Inflammatory macrophage (primary cell): ENCODE measurements at places on chromosomes 2 and 18.

GRCh38 chr2:175976391-175977157 lies 25.5 kb downstream of the LNPK start:
- no peak for DNase-seq

DNA sequence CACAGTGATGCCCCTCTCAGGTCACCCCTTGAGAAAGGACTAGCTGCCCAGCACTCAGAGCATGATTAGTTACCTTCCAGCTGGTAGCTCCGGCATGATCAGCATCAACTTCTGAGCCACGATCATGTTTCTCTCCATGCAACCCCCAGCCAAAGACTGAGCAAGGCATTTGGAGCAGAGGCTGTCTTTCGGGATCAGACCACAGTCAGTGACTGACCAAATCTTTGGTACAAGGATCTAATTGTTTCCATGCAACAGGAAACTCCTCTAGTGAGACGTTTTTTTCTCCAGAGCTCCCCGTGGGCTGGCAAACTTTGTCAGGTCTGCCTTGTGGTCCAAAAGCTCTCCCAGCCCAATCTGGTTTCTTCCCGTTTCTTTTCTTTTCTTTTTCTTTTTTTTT lies 244.3 kb downstream of the METTL4 start:
- no peak for DNase-seq

GRCh38 chr2:134758633-134759032 lies 39.8 kb upstream of the TMEM163 start:
- DNase-seq: peak; percentile 69

- DNase-seq: no peak
These were observed 21.0 kb downstream of the TCF7L1 start for GRCh38 chr2:85154048-85154753.

DNA sequence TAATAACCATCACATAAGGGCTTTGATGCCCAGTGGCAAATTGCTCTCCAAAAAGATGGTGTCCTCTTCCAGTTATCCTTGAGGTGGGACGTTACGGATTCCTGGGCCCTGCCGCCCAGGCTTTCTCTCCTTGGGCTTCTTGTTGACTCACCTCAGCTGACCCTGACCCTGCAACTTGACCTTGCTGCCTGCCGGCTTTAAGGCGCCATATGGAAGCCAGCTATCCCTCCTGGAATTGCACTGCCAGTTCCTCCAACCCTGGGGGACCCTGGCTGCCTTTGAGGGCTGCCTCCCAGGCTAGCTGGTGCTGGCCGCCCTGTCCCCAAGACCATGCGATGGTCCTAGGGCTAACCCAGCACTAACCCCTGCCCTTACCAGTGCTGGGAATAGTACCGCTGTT lies 28.3 kb upstream of the B3GNT7 start:
- DNase-seq: no peak

DNA sequence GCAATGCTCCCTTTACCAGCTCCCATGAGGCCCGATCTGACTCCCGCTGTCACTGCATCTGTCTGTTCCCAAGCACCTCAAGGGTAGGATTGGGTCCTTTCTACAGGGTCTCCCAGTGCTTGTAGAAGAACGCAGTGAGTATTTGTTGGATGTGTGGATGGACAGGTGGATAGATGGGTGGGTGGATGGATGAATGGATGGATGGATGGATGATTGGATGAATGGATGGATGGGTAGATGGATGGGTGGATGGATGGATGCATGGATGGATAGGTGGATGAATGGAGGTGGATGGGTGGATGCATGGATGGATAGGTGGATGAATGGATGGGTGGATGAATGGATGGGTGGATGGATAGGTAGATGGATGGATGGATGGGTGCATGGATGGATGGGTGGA lies 91.6 kb downstream of the HS1BP3 start:
- DNase-seq: no peak

- no peak for DNase-seq
These were observed 29.3 kb downstream of the COLEC11 start for GRCh38 chr2:3624059-3624794.

DNA sequence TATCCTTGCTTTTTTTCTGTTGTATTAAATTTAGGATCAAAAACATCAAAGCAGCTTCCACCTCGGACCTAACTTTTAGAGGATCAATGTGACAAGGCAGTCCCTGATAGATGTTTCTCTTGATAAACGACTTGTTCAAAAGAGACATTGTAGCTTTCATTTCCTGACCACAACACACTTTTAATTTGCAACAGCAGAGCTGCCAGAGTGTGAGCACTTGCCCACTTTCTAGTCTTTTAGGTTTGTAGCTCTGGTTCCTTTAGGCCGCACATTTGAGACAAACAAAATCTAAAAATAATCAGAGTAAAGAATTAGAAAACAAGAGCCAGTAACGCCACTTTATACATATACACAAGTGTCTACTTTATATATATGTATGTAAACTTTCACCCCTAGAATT lies 3.1 kb downstream of the FIGN start:
- DNase-seq: no peak

GRCh38 chr2:152028182-152028862 lies 70.5 kb downstream of the CACNB4 start:
- DNase-seq: peak; percentile 69

- DNase-seq: no peak
These were observed 113.0 kb downstream of the RND3 start for GRCh38 chr2:150374492-150374891.

GRCh38 chr2:46776687-46777327 lies 138.8 kb downstream of the MCFD2 start:
- peak; percentile 64 for DNase-seq

DNA sequence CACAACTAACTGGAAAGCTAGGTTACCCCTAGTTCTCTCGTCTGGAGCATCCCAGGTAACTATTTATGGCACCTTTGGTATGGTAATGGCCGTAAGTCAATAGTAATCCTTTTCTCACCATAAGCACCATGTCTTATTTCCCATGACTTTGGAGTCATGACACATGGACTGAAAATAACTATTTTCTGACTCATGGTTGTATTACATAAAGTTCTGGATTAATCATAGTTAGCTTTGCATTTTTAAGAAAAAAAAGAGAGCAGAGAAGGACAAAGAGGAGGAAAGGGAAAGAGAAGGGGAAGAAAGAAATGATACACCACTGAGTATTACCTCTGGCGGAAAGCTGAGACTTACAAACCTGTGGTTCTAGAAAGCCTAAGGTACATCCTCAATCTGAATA lies 99.3 kb downstream of the BIN1 start:
- DNase-seq: no peak

DNA sequence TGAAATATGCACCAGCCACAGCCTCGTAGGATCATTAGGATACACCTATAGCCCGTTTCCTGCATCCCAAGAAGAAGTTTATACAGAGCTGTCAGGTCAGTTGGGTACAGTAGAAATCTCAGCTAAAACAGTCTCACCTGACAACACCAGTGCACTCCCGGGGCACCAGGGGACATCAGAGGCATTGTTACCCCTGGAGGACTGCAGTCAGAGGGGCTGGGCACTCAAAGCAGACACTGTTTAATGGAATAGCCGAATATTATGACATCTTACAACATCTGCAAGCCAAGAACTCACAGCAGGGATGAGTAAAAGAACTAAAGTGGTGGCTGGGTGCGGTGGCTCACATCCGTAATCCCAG lies 93.0 kb upstream of the ID2 start:
- DNase-seq: no peak

DNA sequence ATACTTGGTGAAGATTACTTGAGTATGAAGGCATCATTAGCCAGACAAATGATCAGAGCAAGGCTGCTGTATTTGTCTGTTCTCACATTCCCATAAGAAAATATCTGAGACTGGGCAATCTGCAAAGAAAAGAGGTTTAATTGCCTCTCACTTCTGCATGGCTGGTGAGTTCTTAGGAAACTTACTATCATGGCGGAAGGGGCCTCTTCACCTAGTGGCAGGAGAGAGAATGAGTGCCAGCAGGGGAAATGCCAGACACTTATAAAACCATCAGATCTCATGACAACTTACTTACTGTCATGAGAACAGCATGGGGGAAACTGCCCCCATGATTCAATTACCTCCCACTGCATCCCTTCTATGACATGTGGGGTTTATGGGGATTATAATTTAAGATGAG lies 452.3 kb downstream of the GALR1 start:
- DNase-seq: no peak
